ENCODE measurements at places on chromosomes 11 and 22. TPM values are rescaled to one million over a fixed set of nuclear protein-coding genes. Genes with fewer than 3 reads are reported as not detected.

RTN4R gene
- total RNA-seq: 39.2 TPM

GRCh38 chr11:85076535-85077330 lies 550.4 kb downstream of the DLG2 start:
- DNase-seq: no peak

TBX10 gene
- not detected for total RNA-seq

GRCh38 chr11:109229682-109230081 lies 192.3 kb upstream of the C11orf87 start:
- DNase-seq: no peak

- no peak for DNase-seq
Observed at GRCh38 chr22:44623771-44624510, 78.1 kb upstream of the PRR5 start.

GRCh38 chr22:19287889-19288288 lies 3.6 kb downstream of the CLTCL1 start:
- DNase-seq: no peak

Data from G401 (cell line).